ENCODE measurements at places on chromosomes 12 and 14. TPM values are rescaled to one million over a fixed set of nuclear protein-coding genes. Genes with fewer than 3 reads are reported as not detected.

Gene INSM2
- total RNA-seq = 0.13 TPM

Gene PKP2
- 17.2 TPM for total RNA-seq

Gene AICDA
- 0.63 TPM for total RNA-seq

Gene BORCS5
- 14.5 TPM for total RNA-seq

Gene IQSEC3
- total RNA-seq = 3.2 TPM

GRCh38 chr14:72169521-72169920, 237.3 kb downstream of the RGS6 start:
- no peak for DNase-seq

- no peak for DNase-seq
Observed at GRCh38 chr14:100556936-100557505, 30.2 kb downstream of the BEGAIN start.

GRCh38 chr14:76995279-76996035, 33.1 kb downstream of the IRF2BPL start:
- no peak for DNase-seq

GRCh38 chr14:65403231-65403630, 9.3 kb upstream of the FUT8 start:
- no peak for DNase-seq

Gene CCDC38
- not detected for total RNA-seq

DNA sequence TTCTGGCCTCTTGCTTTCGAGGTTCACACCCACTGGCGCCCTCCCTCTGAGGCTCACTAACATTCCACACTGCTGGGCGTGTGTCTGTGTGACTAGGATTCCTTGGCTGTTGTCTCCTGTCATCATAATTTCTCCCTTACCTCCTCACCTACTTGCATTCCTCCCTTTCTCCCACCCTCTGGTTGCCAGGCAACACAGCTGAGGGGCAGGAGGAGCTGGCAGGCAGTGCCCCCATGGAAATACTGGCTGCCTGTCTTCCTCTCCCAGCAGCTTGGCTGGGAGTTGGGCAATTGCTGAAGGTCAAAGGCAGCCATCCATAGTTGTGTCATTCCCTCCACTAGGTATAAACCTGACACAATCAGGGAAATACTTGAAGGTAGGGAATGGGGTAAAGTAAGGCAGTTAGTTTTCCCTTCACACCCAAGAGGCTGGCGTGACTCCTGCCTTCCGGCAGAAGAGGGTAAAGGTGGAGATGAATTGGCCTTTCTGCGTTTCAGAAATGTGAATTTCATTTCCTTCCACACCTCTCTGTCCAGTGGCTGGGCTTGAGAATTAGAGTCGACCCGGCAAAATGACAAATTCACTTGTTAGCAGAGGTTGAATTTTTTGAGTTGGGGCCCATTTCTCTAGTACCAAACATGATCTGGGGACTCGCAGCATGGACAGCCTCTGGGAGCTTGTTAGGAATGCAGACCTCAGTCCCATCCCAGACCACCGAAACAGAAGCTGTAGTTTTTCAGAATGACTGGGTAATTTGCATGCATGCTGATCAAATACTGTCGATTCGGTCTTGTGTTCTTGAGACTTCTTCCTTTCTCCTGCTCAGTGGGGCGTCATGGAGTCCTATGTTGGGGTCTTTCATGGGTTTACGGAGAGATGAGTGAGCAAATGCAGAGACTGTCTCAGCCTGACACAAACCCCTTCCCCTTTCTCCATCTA, 24.3 kb upstream of the EMP1 start:
- peak; percentile 56 for DNase-seq

Gene SYNDIG1L
- 0.28 TPM for total RNA-seq

DNA sequence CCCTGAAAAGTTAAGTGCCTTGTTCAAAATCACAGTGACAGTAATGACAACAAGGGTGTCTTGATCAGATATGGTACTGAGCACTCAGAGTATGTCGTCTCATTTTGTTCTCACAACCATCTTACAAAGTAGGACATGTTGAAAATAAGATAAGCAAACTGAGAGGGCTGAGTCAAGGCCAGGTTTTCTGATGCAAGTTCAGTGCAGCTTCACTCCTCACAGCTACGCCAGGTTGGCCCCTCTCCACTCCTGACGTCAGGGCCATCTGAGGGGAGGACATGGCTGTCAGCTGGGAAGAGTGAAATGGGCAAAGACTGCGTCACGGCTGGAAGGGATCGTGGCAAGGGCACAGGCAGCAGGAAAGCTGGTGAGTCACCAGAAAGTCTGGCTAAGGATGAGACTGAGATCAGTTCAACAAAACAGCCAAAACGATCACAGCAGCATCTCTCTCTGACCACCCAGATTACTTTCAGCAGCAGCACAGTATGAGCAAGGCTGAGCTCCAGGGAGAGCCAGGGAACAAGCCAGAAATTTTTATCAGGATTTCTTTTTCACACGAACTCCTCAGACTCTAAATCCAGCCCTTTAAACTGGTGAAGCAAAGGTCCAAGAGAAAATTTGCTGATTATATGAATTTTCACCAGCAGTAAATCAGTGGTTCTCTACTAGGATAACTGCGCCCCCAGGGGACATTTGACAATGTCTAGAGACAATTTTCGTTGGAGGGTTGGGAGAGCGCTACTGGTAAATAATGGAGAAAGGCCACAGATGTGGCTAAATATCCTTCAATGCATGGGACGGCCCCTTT, 297.9 kb upstream of the AMIGO2 start:
- DNase-seq = peak; percentile 98

DNA sequence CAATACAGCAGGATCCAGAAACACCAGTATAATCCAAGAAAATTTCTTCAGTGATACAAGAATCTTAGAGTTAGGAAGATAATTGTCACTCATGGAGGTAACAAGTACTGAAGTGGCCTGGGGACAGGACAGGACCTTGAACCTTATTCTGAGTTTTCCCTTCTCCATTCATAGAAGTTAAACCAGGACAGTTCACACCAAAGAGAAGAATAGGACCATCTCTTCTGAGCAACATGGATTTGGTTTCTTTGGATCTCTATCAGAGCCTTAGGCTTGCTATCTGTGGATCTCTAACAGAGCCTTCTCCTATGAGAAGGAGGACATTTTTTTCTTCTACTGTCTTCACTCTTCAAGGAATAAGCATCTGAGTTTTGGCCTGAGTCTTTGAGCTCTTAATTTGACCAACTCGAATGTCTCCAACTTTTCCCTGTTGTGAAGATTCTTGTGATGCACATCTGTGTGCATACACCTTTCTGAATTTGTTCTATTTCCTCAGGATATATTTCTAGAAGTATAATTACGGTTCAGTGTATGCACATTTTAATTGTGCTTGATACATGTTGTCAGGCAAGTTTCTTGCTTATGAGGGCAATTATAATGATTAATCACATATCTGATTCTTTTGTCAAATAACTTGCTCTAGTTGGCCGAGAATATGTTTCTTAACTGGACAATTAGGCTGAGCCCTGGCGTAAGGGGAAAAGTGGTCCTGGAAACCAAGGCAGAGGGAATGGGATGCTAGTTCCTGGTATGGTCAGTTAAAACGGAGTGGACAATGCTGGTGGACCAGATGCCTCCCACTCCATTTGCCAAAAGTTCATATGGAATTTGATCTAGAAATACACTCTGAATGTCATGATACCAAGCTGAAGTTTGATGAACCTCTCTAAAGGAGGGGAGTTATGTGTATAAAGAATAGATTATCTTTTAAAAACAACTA, 6.6 kb downstream of the KRT6A start:
- DNase-seq = no peak

- no peak for DNase-seq
Observed at GRCh38 chr12:58815235-58815634, 105.1 kb downstream of the LRIG3 start.

- no peak for DNase-seq
Observed at GRCh38 chr12:2023365-2023764, 19.1 kb upstream of the DCP1B start.

DNA sequence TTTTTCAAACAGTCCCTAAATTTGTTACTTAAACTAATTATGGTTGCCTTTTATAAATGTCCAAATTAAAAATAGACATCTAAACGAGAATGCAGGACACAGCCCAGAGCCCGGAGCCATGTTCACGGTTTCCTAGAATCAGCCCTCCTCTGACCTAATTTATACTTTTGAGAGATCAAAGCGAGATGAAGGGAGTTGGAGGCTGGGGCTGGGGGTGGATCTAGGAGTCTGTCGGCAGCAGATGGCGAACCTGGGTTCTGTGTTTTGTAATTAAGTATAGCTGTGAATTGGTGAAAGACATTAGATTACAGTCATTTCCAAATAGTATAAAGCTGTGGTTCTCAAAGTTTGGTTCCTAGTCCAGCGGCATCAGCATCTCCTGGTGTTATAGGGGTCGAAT, 210.1 kb downstream of the SLC41A2 start:
- no peak for DNase-seq

GRCh38 chr14:62144863-62145262, 382.6 kb downstream of the SNAPC1 start:
- no peak for DNase-seq

Gene RNF212B
- total RNA-seq = not detected

- DNase-seq = no peak
Observed at GRCh38 chr12:122126713-122127597, 47.1 kb downstream of the IL31 start.

GRCh38 chr12:122282061-122282460, 15.8 kb upstream of the VPS33A start:
- no peak for DNase-seq

Gene TMEM121
- total RNA-seq = 3.9 TPM

Gene TCL1B
- total RNA-seq = not detected

DNA sequence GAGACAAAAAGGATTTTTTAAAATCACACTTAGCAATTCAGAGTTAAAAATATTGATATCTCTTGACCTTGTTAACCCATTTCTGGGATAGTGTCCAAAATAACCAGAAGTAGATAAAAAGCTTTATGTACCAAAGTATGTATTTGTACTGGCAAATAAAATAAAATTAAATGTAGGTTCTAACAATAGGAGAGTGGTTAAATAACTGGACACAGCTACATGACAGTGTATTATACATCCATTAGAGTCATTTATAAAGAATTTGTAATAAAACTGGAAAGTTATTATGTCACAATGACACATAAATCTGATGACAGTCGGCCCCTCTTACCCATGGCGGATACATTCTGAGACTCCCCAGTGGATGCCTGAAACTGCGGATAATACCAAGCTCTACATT, 34.0 kb downstream of the BMAL2 start:
- DNase-seq = no peak

- no peak for DNase-seq
Observed at GRCh38 chr12:92206596-92206995, 61.0 kb upstream of the BTG1 start.

GRCh38 chr12:42474391-42474790, 115.2 kb downstream of the PRICKLE1 start:
- DNase-seq = no peak

- no peak for DNase-seq
Observed at GRCh38 chr14:30657606-30658163, 35.6 kb downstream of the SCFD1 start.

DNA sequence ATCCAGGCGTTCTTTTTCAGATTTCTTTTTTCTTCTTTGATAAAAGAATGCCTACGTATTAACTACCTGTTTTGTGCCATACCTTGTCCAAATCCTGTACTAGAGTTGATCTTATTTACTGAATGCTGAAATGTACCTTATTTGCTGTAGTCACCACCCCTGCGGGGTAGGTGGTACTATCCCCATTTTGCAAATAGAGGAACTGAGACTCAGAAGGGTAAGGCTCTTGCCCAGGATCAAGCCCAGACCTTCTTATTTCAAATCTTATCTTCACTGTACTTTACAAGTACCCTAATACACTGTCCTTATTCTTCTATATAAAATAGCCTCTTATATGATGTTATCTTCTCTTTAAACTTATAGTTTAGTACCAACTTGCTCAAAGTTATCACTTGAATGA, 206.5 kb downstream of the SLC41A2 start:
- DNase-seq = no peak

DNA sequence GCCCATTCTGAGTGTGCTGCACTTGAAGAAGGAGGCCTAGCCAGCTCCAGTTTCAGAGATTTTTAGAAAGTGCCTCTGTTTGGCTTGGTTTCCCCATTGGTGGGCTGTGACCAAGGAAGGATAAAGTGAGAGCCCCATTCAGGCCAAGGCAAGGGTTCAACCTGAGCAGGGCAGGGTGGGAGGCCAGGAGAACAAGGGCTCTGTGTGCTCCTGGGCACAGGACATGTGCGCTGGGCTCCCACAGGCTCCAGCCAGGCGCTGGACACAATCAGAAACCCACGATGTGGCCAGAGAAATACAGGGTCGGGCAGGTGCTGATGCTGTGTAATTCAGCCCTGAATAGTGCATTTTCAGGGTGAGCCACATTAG, 23.1 kb downstream of the WSCD2 start:
- no peak for DNase-seq

DNA sequence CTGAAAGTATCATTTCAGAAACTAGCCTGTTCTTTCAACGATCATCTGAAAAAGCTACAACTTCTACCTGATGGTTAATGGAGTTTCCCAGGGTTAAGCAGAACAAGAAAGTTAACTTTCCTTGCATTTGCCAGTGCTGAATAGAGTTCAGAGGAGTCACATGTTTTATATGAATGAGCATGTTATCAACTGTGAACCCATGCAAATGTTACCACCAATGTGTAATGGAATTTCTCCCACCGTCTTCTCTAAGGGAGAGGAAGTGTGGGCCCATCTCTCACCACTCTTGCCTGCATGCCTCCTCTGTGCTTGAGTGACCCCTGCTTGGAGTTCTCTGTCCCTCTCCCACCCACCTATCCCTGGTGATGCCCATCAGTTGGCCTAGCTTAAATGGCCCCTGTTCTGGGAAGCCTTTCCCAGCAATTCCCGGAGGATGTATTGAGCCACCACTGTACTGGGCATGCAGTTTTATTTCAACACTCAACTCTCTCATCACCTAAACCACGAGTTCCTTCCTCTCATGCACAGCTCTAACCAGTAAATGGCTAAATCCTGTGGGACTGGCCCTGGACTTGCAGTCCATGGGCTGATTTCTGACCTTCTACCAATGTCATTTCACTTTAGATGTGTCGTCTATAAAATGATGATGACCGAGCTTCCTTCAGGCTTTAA, 159.8 kb downstream of the RPAP3 start:
- no peak for DNase-seq

GRCh38 chr12:103839103-103839502, 1.9 kb downstream of the NT5DC3 start:
- DNase-seq = no peak

Gene NOS1
- 1.4 TPM for total RNA-seq

- DNase-seq = no peak
Observed at GRCh38 chr14:78399316-78399889, 229.2 kb downstream of the NRXN3 start.

Gene SART3
- total RNA-seq = 87.8 TPM
